ENCODE measurements at places on chromosomes 6 and 20. TPM values are rescaled to one million over a fixed set of nuclear protein-coding genes. Genes with fewer than 3 reads are reported as not detected.

DNA sequence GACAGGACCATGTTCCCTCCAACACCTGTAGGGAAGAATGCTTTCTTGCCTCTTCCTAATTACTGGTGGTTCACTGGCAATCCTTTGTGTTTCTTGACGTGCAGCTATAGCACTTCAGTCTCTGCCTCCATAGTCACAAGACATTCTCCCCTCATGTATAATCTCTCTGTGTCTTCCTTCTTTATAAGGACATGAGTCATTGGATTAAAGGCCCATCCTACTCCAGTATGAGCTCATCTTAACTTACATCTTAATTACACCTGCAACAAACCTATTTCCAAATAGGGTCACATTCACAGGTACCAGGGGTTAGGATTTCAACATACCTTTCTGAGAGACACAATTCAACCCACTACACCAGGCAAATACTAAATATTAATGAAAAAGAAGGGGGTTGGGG, 213.6 kb downstream of the RNGTT start:
- H3K4me1 ChIP-seq = no peaks in the 10 kb centered on the region
- no peak overlapping the region for H3K27ac ChIP-seq
- no peak overlapping the region for H3K4me3 ChIP-seq
- H3K36me3 ChIP-seq = peaks cover 3% of the 10 kb centered on the region
- H3K27me3 ChIP-seq = no peaks in the 10 kb centered on the region

GRCh38 chr20:57325632-57326356, 3.8 kb upstream of the SPO11 start:
- peaks cover 5% of the 10 kb centered on the region for H3K27me3 ChIP-seq
- peak overlapping the region; percentile 51 for H3K27ac ChIP-seq

DNA sequence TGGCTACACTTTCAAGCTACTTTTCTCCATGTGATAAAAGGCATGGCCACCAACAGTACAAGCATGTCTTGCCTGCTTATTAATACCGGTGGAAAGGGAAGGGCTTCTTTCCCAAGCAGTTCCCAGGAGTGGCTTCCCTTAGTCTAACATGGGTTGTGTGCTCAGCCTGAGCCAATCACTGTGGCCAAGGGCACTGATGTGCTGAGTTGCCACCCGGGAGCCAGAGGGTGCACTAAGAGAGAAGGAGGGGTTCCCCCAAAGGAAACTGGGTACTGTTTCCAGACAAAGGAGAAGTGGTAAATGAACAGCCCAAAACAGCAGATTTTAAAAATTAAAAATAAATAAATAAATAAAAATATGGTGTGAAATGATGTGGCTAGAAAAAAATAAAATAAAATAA, 68.5 kb downstream of the BANF2 start:
- H3K4me3 ChIP-seq = no peak overlapping the region
- DNase-seq = no peak
- H3K27me3 ChIP-seq = peaks cover 4% of the 10 kb centered on the region
- no peaks in the 10 kb centered on the region for H3K36me3 ChIP-seq
- no peak overlapping the region for H3K27ac ChIP-seq

- peak overlapping the region; percentile 65 for H3K27ac ChIP-seq
- DNase-seq = peak; percentile 83
- peak overlapping the region; percentile 88 for H3K4me3 ChIP-seq
- no peaks in the 10 kb centered on the region for H3K27me3 ChIP-seq
- H3K4me1 ChIP-seq = peaks cover 19% of the 10 kb centered on the region
- no peaks in the 10 kb centered on the region for H3K36me3 ChIP-seq
Measured at GRCh38 chr6:166998256-166999144, 697 bp upstream of the CEP43 start.

- H3K36me3 ChIP-seq = no peaks in the 10 kb centered on the region
- peaks cover 11% of the 10 kb centered on the region for H3K27me3 ChIP-seq
- no peak overlapping the region for H3K27ac ChIP-seq
- no peak for DNase-seq
- no peak overlapping the region for H3K4me3 ChIP-seq
Measured at GRCh38 chr20:40821429-40821828, 132.4 kb upstream of the MAFB start.

DNA sequence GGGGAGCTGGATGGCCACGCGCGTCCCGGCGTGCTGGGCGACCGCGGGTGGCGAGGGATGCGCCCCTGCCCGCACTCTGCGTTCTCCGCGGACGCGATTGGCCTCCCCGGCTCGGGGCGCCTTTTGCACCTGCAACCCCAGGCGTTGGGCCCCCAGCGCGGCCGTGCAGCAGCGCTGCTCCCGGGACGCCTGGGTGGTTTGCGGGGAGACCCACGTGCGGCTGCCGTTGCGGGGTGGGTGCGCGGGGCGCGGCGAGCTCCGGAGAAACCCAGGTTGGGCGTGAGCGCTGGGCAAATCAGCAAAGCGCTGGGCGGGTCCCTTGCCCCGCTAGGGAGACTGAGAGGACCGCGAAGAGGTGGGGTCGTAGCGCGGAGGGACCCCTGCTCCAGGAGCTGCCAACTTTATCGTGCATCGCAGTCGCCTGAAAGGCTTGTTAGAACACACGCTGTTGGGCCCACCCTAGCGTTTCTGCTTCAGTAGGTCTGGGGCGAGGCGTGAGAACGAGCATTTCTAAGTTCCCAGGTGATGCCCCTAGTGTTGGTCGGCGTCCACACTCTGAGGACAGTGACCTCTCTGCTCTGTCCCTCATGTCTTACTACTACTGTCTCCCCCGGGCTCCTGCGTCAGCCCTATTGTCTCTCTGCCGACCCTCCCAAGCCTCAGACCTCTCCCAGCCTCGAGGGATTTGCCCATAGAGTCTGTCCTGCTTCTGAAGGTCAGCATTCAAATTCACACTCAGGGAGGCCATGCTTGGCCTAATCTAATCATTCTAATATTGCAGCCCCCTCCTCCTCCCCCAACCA, 538 bp upstream of the ZFP64 start:
- peak; percentile 69 for DNase-seq
- peak overlapping the region; percentile 87 for H3K27ac ChIP-seq
- H3K27me3 ChIP-seq = no peaks in the 10 kb centered on the region
- peaks cover under 1% of the 10 kb centered on the region for H3K36me3 ChIP-seq

DNA sequence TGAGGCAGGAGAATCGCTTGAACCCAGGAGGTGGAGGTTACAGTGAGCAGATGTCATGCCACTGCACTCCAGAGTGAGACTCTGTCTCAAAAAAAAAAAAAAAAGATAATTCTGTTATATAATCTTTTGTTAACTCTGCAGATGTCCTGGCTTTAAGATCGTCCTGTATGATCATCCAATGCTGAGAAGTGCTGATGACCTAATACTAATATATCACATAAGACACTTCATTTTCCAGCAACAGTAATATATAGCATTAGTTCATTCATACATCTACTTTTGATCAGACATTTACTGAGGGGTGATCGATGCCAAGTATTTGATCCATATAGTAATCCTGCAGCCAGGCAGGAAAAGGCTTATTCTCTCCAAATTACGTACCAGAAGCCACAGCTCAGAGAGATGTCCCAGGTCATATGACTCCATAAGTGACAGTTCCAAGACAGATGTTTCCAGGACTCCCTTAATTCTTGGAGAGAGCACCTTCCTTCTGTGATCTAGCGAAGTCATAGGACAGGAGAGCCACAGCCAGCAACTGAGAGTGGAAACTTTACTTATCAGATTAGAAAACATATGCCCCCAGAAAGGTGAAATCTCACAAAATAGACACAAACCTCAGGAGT, 60.7 kb downstream of the SHLD1 start:
- H3K4me1 ChIP-seq = no peaks in the 10 kb centered on the region
- H3K36me3 ChIP-seq = no peaks in the 10 kb centered on the region
- no peak for DNase-seq
- no peak overlapping the region for H3K4me3 ChIP-seq
- H3K27me3 ChIP-seq = no peaks in the 10 kb centered on the region

DNA sequence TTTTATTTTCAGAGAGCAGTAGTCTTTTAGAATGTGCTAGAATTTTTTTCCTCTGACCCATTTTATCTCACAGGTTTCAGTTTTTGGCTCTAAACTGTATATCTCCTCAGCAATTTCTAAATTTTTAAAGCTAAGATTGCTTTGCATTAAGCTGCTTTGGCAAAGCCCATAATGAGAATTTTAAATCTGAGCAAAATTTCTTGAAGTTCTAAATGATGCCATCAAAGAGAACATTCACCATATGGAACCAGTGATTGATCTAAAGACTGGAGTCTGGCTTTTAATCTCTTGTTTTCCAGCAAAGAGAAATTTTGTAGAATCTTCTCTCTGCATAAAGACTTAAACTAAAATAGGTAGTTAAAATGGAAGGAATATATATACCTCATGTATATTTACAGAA, 313.6 kb downstream of the TBC1D32 start:
- H3K4me1 ChIP-seq = no peaks in the 10 kb centered on the region
- DNase-seq = no peak

DNA sequence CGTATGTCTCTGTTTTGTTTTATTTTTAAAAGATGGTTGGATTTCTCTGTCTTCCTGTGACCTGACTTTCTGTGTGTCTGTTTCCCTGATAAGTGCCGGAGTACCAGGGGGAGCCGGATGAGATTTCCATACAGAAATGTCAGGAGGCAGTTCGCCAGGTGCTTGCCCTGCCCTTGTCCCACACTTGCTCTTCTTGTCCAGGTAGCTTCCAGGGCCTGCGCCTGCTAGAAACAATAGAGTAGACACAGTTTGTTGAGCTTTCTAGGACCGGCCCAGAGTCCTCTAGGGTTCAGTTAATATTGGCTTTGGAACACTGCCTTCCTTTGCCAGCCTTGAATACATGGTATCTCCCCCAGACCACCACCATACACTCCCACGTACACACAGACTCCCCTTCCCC, 3.9 kb downstream of the ITPA start:
- H3K4me3 ChIP-seq = no peak overlapping the region
- H3K4me1 ChIP-seq = peaks cover 18% of the 10 kb centered on the region
- DNase-seq = no peak
- H3K27me3 ChIP-seq = no peaks in the 10 kb centered on the region
- no peak overlapping the region for H3K27ac ChIP-seq

DNA sequence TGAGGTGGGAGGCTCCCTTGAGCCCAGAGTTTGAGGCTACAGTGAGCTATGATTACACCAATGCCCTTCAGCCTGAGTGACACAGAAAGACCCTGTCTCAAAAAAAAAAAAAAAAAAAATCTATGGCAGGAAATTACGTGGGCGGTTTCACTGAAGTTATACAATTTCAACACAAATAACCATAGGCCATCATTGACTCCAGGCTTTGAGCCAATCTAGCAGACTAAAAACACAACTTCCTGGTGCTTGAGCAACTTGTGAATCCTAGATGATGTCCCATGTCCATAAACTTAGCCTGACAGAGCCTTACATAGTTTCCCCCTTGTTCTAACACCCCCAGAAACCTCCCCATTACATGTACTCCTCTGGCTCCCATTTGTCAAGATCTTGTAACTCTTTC, 131.8 kb downstream of the QRSL1 start:
- DNase-seq = no peak
- H3K36me3 ChIP-seq = no peaks in the 10 kb centered on the region
- H3K4me1 ChIP-seq = no peaks in the 10 kb centered on the region
- H3K27ac ChIP-seq = no peak overlapping the region

DNA sequence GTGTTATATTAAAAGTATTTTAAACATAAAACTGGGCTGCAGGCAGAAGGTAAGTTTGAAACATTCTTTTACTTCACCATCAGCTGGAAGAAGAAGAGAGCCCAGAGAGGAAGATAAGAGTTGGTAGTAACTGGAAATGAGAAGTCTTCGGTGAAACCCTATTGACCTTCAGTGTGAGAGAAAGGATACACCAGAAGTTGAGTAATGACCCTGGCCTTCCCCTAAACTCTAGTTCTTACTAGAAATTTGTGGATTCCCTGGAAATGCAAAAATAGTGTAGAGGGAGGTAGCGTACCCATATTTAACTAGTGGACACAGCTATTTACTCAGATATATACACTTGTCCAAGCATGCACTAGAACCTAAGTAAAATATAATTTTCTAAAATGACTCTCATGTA, 8.0 kb upstream of the EPM2A start:
- no peak for DNase-seq
- H3K4me1 ChIP-seq = no peaks in the 10 kb centered on the region

GRCh38 chr20:57200882-57201695, 65.4 kb downstream of the BMP7 start:
- no peak overlapping the region for H3K4me3 ChIP-seq
- H3K27me3 ChIP-seq = no peaks in the 10 kb centered on the region
- no peak for DNase-seq
- H3K4me1 ChIP-seq = peaks cover 10% of the 10 kb centered on the region

DNA sequence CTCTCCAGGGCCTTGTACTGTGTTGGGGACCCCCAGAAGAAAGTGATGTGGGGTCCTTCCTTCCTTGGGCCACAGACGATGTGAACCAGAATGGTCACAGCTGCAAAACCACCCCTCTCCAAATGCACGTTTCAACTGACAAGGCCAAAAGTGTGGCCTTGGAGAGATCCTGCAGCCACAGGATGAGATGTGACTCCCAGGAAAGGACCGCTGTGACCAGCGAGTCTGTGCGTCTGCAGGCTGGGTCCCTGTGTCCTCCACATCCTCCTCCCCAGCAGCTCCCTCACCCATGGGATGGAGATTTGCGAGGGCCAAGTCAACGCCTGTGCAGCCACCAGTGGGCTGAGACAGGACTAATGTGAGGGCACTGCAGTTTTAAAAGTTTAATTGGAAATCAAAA, 247.0 kb downstream of the ERMARD start:
- no peak overlapping the region for H3K27ac ChIP-seq
- DNase-seq = no peak
- H3K36me3 ChIP-seq = no peaks in the 10 kb centered on the region
- no peak overlapping the region for H3K4me3 ChIP-seq

GRCh38 chr20:18394363-18394762, 72.5 kb downstream of the DZANK1 start:
- no peaks in the 10 kb centered on the region for H3K27me3 ChIP-seq
- peaks cover 4% of the 10 kb centered on the region for H3K36me3 ChIP-seq
- H3K27ac ChIP-seq = no peak overlapping the region
- no peak overlapping the region for H3K4me3 ChIP-seq
- H3K4me1 ChIP-seq = no peaks in the 10 kb centered on the region
- DNase-seq = no peak

- DNase-seq = no peak
- H3K4me3 ChIP-seq = no peak overlapping the region
- no peaks in the 10 kb centered on the region for H3K36me3 ChIP-seq
- peaks cover 13% of the 10 kb centered on the region for H3K4me1 ChIP-seq
Measured at GRCh38 chr6:154930451-154930851, 64.7 kb upstream of the TIAM2 start.

Gene TMEM200A
- 1.0 TPM for total RNA-seq

Gene FLRT3
- total RNA-seq = 36.6 TPM

Gene SALL4
- total RNA-seq = 0.59 TPM

Gene OXT
- not detected for total RNA-seq

Gene SIRPB1
- total RNA-seq = 3.3 TPM

Gene PRRT1
- 2.1 TPM for total RNA-seq

Gene CST4
- total RNA-seq = not detected

Measured in suprapubic skin (tissue), 4 donors.